Hematopoietic multipotent progenitor cell treated with erythropoietin and hydrocortisone succinate and interleukin-3 and kit ligand, for 8 days (in vitro differentiated cells): ENCODE measurements at places on chromosomes 12 and 14.

DNA sequence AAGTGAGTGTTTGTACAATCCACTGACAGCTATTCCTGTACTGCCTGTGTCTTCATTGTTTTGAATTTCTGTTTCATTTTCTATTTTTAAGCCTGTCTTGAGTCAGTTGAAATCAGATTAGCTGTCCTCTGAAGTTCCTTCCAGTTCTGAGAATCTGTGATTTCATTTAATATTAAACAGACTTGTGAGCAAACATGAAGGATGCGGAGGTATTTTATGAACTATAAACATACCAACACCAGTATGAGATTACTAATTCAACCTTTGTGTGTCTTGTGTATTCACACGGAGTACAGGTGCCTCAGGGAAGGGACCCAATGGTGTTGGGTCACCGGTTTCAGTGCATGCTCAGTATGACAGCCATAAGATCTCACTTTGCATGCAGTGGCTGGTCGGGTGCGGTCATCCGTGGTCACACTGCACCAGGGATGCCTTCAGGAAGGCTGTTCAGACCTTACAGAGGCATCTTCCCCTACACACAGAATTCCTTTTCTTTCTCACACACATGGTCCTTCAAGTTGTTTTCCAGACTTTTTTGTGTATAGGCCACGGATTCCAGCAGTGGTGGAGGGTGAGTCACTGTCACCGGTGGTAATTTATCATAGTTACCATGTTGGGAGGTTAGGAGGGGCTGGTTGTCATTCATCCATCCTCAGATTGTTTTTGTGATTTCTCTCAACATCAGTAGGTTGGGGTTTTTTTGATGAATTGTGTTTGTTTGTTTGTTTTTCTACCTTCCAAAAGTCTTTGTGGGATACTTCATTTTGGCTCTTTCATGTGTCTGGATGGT lies 103.0 kb upstream of the SFSWAP start:
- DNase-seq: no peak

DNA sequence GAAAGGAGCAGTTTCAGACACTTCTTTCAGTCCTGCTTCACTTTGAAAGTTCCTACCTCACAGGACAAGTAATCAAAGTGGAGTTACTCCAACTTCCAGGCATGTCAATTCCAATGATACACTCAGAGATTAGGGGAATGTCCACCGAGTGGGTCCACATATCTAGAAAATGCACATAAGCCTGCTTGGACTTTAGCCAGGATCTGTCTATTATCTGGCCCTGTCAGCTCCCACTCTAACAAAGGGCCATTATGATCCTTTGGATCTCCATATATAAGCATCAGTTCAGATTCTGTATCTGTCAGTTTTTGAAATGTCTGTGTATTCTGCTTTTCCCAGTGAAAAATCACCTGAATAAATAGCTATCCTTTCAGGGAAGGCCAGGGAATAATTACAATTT lies 112.9 kb upstream of the ATXN7L3B start:
- peak; percentile 7 for DNase-seq

GRCh38 chr14:65072937-65073336 lies 29.4 kb downstream of the MAX start:
- peak; percentile 43 for DNase-seq

DNA sequence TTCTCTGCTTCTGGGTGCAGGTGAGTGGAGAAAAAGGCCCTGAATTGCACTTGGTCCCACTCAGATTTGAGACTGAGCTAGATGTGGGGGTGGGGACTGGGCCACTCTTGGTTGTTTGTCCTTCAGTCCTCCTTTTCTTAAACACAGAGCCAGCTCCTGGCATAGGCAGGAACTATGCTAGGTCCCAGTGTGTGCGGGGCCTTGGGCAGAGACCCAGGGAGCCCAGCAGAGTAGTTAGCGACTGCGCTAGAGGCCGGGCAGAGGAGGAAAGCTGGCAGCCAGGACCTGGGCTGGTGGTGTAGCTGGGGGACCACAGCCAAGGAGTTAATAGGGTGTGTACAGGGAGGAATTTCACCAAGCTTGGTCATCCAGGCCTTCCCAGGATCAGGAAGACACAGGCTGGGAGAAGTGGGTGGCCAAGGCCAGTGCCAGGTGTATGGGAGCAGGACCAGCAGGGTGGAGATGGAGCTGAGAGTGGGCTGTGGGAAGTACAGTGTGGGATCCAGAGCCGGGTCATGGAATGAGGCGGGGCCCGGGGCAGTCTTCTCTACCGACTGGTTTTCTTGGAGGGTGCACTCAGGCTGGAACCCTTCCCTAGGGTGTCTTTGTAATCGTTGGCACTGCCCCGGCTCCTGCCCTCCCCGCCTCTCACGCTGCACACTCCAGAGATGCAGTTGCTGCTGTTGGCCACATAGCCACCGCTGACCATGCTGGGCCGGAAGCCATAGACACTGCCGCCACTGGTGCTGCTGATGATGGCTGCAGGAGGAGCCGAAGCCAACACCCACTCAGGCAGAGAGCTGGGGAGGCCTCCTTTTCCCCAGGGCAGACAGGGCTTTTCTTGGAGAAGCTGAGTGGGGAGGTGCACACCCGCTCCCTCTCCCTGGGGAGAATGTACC lies 8.7 kb downstream of the KRT71 start:
- no peak for DNase-seq

DNA sequence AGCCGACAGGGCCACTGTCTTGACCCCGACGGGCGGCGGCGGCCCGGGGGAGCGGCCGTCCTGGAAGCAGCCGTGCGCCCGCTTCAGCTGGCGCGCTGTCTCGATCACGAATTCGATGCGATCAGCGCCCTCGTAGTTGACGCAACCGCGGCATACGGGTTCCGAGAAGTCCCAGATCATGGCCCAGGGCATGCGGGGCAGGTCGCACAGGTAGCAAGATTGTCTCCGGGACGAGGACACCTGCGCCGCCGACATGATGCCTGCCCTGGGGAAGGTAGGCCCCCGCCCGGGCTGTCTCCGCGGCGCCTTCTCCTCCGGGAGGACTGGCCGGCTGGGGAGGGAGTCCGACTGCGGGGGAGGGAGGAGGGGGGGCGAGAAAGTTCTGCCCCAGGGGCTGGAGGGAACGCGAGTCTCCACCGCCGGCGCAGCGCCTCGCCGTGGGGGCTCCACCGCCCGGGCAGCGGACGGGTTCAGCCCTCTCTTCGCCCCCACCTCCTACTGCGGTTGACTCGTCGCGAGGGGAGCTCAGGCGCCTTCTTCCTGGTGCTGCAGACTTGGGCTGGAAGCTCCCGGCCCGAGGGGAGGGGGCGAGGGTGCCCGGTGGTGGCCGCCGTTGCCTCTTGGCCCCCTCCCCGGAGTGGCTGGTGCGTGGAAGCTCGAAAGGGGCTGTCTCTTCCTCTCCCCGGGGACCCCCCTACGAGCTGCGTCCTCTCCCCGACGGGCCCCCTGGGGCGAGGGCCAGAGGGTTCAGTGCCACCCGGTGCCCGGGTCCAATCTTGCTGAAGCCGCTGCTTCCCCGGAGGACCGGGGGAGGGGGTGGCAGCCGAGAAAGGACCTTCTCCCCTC lies 747 bp downstream of the IRF2BPL start:
- DNase-seq: peak; percentile 55

DNA sequence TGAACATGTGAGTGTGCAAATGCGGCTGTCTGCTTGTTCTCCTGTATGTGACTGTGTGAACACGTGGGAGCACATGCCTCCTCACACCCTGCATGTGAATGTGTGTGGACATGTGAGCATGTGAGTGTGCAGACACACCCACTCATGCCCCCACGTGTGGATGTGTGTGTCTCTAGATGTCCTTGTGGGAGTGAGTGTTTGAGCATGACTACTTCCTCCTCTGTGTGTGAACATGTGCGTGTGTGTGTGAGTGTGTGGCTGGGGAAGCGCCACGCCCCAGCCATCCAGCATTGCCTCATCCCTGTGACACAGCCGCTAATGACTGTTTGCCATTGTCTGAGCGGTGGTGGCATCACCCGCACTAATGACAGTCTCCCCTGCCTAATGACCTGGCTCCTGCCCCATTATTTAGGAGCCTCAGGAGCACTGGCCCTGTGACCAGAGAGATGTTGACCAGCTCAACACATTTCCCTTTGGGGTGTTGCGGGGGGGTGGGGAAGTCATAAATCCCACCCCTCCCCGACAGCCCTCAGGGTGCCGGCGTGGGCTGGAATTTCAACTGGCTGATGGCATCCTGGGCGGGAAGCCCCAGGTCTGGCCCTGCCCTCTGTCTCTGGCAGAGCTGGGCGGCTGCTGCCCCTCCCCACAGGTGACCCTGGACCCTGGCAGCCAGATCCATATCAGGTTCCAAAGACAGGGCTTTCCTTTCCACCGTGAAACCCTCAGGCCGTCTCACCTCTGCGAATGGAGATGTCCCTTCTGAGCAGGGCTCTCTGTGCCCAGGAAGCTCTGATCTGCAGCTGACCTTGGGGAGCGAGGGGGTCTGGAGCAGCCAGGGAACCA lies 11.5 kb upstream of the KRT80 start:
- no peak for DNase-seq

DNA sequence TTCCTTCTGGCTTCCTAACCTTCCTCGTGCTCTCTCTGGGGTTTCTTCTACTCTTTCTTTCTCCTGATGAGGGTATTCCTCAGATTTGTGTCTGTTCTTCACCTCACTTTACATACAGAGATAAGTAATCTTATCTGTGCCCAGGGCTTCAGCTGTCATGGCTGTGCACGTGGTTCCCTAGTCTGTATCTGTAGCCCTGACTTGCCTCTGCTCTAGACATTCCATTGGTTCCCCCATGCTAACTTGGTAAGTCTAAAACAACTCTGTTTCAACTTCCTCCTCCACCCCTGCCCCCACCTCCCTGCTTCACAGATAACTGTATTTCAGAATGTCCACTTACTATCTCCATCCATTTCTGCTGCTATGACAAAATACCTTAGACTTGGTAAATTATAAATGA lies 10.8 kb downstream of the DIP2B start:
- DNase-seq: peak; percentile 35

DNA sequence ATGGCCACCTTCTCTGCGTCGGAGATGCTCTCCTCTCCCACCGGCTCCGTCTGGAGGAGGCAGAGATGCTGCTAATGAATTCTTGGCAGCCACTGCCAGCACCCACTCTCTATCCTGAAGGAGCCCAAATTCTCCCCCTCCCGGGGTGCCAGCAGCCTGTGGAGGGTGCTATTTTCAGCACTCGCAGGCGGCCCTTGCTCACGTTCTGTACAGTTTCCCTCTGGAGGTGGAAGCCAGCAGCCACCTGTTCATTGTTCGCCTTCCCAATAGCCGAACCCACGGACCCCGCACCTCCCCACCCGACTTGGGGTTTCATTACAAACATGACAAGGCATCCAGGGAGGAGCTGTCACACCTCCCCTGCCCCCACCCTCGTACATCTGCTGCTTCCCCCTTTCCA lies 27.8 kb downstream of the SNRNP35 start:
- no peak for DNase-seq

- no peak for DNase-seq
Observed at GRCh38 chr12:75685617-75686225, 174.3 kb upstream of the KRR1 start.

- DNase-seq: no peak
Observed at GRCh38 chr12:117567644-117568216, 206.3 kb upstream of the NOS1 start.

GRCh38 chr12:122909442-122910288 lies 13.7 kb upstream of the VPS37B start:
- no peak for DNase-seq
